ENCODE measurements at places on chromosomes 2 and 18.

GRCh38 chr2:20093263-20094141 lies 42.1 kb upstream of the LAPTM4A start:
- DNase-seq, result no peak

DNA sequence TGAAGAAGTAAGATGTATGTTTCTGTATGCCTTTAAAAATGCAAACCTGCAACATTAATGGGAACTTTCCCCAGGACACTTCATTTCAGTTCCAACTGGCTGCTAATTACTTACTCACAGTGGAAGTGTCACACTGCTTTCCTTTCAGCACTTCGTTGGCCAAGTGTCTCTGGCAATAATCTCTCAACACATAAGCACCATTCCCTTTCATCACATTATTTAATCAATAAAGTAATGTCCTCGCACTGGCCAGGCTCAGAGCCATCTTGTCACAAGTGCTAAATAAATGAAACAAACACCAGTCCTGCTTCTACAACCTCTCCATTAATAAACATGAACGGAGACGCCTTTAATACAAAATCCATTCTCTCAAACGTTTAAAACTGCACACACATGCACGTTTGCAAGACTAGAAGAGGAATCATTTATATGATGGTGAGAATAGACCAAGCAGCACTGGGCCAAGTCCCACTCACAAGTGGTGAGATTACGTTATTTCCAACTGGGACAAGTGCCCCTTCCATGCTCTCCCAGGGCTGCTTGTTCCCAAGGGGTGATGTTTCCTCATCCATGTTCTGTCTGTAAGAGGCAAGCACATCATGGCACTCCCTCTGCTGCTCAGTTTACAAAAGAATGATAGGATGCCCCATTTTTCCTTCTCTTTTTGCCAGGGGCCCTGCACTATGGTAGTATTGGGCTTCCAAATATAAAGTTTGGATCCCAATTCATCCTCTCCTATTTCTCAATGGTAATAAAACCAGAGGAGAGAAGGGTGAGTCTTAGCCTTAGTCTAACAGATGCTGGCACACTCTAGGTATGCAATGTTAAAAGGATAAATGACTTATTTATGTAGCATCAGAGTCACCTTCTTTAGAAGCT lies 56.8 kb upstream of the ETAA1 start:
- DNase-seq, result no peak

- no peak for DNase-seq
These were observed 9.8 kb upstream of the IL36A start for GRCh38 chr2:112995346-112995920.

GRCh38 chr2:84980263-84980983 lies 9.5 kb downstream of the KCMF1 start:
- no peak for DNase-seq

GRCh38 chr2:217434180-217434975 lies 568.4 kb downstream of the TNS1 start:
- no peak for DNase-seq

- DNase-seq, result no peak
These were observed 1.5 kb upstream of the ZNF397 start for GRCh38 chr18:35239314-35239713.

- DNase-seq, result no peak
These were observed 725 bp upstream of the LAMA3 start for GRCh38 chr18:23688528-23688927.
